Activated T-cell treated with anti-CD3 and anti-CD28 coated beads for 48 hours (primary cell): ENCODE measurements at places on chromosomes 6 and 20.

DNA sequence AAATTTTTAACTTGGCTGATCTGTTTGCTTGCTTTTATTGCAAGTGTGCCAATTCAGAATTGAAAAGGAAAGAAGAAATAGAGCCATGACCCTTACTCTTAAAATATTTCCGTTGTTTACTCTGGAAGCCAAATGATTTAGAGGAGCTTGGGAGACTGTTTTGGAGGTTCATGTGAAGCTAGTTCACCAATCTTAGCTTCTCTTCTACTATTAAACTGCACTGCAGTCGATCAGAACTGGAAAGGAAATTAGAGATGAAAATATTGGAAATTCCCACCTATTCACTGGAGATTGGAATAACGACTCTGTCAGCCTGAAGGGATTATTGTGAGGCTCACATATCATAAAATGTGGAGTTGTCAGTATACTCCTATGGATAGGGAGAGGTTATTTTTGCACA lies 81.8 kb downstream of the MLIP start:
- DNase-seq: no peak

- no peak for DNase-seq
Observed at GRCh38 chr6:83218646-83219045, 25.5 kb downstream of the RWDD2A start.

GRCh38 chr6:112956696-112957535 lies 609.8 kb downstream of the RFPL4B start:
- no peak for DNase-seq

- DNase-seq: no peak
Observed at GRCh38 chr6:105509506-105510331, 106.8 kb upstream of the PREP start.

DNA sequence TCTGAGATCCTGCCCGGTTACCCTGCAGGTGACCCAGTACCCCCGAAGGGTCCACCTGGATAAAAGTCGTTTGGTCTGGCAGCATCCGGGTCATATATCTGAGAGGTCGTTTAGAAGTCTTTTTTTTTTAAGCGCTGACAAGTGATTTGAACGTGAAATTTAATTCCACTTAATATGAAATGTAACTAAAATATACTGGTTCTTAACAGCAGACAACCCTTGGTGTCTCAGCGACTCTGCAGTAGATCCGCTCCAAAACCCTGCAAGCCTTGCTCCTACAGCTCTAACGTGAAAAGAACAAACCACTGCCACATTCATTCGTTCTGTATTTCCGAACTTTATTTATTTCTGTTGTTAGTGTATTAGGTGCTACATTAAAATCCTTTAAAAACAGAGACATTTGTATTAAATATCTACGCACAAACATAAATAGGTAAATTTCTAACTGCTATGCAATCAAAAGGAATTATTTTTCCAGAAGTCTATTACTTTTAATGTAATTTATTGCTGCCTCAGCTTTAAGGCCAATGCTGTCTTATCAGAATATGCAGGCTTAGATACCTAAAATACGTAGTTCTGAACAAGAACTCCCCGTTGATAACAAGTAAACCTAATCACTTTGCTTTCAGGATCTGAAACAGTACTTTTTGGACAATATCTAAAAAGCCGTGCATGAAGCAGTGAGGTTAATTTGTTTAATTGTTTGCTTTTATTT lies 33.5 kb upstream of the TCF21 start:
- no peak for DNase-seq

DNA sequence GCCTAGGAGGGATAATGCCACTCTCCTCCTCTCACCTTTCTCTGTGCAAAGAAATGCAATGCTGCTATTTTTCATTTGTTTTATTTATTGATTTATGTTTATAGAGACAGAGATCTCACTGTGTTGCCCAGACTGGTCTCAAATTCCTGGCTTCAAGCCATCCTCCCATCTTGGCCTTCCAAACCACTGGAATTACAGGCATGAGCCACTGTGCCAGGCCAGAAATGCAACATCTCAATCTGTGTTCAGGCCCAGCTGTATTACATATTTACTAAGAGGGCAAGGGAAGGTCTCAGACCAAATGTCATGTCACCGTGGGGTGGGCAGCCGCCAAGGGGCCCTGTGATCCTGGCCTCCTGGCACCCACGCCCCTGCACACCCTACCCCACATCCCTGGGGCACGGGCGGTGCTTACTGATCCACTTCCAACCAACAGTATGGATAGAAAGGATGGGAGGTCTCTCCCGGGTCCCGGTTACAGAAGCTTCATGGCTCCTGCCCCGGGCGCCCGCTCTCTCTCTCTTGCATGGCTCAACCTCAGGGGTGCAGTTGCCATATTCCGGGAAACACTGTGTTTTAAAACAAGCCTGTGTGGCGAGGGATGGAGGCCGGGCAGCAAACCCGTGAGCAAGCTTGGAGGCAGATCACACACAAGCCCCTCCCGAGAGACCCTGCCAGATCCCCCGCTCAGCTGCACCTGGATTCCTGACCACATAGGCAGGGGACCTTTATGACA lies 111.8 kb downstream of the AGPAT4 start:
- DNase-seq: no peak
